ENCODE measurements at places on chromosomes 4 and X.

DNA sequence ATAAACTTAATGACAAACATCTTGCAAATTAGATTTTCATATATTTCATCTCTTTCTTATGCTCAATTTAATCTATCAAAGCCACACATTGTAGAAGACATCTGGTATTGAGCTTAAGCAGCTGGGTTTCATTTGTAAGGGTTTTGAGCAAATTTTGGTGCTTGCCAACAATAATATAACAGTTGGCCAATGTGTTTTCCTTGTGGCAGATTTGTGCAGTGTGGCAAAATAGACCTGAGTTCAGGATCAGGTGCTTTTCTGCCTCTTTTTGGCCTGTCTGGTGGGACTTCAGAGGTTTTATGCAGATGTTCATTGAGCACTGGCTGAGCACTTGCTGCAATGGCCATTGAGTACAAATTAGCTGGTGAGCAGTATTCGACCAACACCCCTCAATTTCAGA lies 301.9 kb downstream of the BMPR1B start:
- no peak for DNase-seq

DNA sequence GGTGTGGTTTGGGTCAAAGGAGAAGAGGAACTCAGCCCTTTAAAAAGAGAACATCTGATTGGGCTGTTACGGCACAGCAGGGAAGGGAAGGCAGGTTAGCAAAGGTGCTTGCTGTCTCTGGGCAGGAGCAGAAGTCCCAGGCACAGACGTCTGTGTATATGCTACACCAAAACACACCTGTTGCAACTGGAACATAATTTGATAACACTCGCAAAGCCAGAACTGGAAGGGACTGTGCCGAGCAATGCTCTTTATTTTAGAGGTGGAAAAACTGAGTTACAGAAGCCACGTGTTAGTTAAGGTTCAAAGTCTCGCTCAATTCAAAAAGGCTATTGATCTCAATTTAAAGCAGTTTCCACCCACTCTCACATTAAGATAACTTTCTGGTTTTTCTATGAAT lies 2.2 kb upstream of the FAM114A1 start:
- no peak for DNase-seq

DNA sequence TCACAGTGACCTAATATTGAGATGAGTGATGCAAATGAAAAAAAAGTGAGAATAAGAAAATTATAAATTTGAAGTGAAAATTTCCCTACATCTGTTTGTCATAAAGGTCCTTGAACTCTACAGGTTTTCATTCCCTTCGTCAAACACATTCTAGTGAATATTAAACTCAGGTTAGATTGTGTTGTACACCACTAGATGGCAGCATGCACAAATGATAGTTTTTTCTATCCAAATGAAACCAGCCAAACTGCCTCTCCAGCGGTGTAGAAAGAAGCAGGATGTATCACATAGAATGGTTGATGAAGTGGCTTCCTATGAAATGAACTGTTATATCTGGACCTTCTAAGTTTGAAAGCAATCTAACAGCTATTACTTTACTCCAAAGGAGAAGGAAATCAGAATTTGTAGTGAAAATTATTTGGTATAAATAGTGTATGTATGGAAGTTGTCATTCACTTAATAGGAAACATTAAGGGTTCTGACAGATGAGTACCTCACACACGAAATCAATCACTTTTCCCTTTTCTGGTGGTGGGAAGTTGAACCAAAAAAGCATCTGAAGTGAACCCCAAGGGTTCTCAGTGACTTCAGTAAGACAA lies 382.7 kb downstream of the UNC5C start:
- DNase-seq = peak; percentile 85

DNA sequence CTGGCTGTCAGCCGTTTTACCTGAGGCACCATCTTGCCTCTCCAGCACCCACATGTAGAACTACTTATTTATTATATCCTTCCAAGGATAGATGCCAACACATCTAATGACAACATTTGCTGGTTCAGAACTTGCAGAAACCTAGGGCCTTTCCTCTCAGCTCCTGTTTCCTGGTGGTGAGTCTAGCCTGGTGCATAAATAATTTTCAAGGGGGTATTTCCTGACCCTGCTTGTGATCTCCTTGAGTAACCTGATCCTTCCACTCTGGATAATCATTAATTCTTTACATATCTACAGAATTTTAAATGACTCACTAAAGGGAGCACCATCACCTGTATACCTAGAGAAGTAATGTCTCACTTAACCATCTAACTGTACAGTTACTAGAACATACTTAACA lies 153.4 kb downstream of the PPARGC1A start:
- no peak for DNase-seq

DNA sequence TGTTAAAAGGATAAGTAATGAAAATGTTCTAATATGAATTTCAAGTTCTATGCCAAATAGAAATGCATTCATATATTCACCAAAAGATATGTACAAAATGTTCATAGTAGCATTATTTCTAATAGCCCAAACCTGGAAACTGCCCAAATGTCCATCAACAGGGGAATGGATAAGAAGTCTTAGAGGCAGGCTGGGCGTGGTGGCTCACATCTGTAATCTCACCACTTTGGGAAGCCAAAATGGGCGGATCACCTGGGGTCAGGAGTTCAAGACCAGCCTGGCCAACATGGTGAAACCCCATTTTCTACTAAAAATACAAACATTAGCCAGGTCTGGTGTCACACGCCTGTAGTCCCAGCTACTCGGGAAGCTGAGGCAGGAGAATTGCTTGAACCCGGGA lies 2.3 kb upstream of the HPRT1 start:
- no peak for DNase-seq

DNA sequence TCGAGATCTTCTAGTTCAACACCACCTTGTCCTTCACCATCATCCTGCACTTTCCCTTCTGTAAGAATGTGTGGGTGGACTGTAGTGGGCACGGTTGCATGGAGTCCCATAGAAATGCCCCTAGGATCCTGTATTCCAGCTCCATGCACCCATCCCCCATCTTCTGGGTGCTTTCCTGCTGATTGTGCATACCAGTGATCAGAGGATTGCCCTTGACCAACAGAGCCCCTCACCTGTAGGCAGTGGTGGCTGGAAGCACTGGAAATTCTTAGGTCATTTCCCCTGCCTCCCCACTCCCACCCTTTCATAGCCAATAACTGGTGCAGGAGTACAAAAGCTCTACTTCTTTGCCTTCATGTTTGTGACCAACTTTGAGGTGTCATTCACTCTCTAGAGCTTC lies 213.4 kb upstream of the ARSJ start:
- DNase-seq = no peak

DNA sequence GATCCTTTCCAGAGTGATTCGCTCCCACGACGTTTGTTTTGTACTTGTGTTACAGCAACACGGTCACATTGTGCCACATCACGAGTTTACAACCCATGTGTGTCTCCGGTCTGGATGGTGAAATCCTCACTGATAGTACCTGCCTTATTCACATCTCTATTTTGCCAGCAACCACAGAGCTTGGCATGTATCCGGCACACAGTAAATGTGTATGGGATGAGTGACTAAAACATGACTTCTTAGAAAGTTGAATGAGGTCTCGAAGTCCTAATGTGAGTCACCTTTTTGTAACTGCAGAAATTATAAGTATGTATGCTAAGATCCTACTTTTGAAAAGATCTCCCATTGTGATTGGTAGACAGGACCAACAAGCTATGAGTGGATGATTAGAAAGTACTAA lies 7.5 kb downstream of the STOX2 start:
- no peak for DNase-seq

DNA sequence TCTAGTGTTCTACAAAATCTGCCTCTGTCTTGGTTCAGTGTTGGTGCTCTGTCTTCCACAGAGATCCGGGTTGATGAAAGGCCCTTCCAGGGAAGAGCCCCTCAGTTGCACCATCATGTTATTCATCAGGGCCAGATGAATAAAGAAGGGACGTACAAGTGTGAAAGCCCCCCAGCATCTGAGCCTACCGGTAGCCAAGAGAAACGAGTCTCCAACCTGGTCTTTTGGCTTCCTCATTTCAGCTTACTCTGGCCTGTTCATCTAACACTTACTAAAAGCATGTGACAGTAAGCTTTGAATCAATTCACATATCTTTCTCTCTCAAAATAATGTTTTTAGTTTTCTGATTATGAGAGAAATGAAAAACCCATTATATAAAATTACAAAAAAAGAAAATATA lies 19.2 kb downstream of the MEPE start:
- DNase-seq = no peak

GRCh38 chr4:187227907-187228704 lies 504.4 kb upstream of the FAT1 start:
- DNase-seq = peak; percentile 16

GRCh38 chr4:85431881-85432485 lies 43.0 kb upstream of the ARHGAP24 start:
- no peak for DNase-seq

GRCh38 chr4:185512516-185512915 lies 22.8 kb downstream of the PDLIM3 start:
- DNase-seq = no peak

DNA sequence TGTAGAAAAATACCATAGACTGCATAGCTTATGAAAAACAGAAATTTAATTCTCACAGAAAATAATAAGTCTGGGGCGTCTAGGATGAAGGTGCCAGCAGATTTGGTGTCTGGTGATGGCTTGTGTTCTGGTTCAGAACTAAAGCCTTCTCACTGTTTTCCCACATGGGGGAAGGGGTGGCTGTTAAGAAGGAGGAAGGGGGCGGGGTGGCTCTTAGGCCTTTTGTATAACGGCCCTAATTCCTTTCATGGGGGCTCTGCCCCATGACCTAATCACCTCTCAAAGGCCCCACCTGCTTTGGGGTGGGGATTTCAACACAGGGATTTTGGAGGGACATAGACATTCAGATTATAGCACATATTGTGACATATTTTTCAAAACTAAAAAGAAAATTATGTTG lies 173.2 kb upstream of the TECRL start:
- DNase-seq = peak; percentile 85

- DNase-seq = no peak
These were observed 25.0 kb downstream of the COL4A5 start for GRCh38 chrX:108464604-108465003.

- DNase-seq = peak; percentile 11
These were observed 34.3 kb downstream of the SHROOM4 start for GRCh38 chrX:50779694-50780093.

GRCh38 chr4:161285461-161285860 lies 878.3 kb downstream of the FSTL5 start:
- DNase-seq = no peak

- no peak for DNase-seq
These were observed 8.4 kb downstream of the APBB2 start for GRCh38 chr4:41205854-41206460.

DNA sequence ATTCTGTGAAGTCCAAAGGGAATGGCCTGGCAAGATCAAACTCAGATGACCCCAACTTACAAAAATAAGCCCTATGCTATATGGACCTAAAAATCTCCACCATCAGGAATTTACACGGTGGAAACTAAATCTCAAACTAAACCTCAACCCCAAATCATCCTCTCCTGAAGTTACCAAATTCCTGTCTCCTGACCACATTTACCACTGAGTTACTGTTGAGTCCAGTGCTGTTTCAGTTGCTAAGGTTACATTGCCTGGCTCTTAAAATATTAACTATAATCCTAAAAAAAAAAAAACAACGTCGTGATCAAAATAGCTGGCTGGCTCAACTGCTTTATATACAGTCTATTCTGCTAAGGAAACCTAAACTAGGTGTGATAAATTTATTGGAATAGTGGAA lies 315.2 kb upstream of the SLIT2 start:
- DNase-seq = no peak

DNA sequence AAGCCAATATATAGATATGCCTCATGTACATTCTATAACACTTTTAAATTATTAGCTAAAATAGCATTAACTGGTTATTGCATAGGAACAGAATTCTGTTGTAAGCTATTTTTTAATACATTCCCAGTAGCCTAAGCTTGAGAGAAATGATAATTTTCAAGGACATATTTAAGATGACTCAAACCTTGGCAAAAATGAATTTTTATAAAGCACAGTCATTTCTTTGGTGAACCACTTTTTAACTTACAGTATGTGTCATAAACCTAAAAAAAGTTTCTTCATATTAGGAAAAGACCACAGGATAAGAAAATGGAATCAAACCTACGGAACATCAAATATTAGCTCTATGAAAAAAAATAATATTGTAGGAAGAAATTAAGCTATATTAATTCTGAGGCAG lies 986.3 kb downstream of the STIM2 start:
- DNase-seq = no peak

GRCh38 chr4:106793933-106794332 lies 242.2 kb downstream of the DKK2 start:
- DNase-seq = no peak

DNA sequence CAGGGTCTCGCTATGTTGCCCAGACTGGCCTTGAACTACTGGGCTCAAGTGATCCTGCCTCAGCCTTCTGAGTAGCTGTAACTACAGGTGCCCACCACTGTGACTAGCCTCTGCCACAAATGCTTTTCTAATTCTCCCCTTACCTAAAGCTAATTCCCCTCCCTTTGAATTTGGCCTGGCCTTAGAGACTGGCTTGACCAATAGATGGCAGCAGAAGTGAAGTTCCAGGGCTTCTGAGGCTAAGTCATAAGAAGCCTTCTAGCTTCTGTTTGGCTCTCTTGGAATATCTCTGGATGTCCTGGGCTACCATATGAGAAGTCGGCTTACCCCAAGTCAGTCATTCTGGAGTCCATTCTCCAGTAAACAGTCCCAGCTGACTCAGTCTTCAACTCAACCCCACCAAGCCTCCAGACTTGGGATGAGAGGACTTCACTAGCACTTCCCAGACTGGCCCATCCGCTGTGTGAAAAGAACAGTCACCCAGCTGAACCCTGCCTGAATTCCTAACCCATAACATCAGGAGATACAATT lies 61.0 kb downstream of the HPRT1 start:
- peak; percentile 64 for DNase-seq

DNA sequence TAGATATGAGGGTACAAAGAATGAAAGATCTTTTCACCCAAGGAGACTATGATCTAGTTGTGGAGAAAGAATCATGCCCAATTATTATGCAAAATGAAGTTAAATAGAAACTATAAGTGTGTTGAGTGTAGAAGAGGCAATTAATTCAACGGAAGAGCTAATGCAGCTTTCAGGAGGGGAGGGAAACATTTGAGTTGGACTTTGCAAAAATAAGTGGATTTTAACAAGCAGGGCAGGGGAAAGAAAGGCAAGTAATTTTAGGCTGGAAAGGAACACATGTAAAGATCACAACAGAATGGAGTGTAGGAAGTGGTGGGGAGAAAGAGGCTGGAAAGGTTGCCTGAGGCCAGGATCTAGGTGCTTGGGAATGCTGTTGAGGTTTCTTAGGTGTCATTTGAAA lies 44.1 kb downstream of the KLHL15 start:
- DNase-seq = no peak

- DNase-seq = no peak
These were observed 51.4 kb downstream of the RAB40AL start for GRCh38 chrX:102988517-102988916.

- no peak for DNase-seq
These were observed 83.6 kb downstream of the TSPAN5 start for GRCh38 chr4:98574816-98575215.

All from neural progenitor cell (in vitro differentiated cells).